ENCODE measurements at places on chromosomes 2 and 18.

- no peak for DNase-seq
These were observed 153.7 kb downstream of the DDX1 start for GRCh38 chr2:15745350-15745749.

DNA sequence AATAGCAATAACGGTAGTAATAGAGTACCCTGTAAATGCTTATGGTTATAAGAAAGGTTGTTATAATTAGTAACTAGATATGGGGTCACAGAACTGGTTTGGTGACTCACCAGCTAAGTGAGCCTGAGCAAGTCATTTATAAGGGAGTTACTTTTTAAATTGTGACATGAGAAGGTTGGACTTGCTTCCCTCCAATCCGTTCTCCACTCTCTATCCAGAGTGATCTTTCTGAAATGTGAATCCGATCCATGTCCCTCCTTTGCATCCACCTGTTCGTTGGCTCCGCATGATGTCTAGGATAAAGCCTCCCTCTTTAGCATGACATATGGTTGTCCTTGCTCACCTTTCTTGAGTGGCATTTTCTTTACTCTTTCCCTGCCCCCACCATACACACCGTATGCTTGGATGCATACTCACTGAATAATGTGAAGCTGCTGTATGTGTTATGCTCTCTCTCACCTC, 83.1 kb downstream of the CDC42EP3 start:
- no peak for DNase-seq

DNA sequence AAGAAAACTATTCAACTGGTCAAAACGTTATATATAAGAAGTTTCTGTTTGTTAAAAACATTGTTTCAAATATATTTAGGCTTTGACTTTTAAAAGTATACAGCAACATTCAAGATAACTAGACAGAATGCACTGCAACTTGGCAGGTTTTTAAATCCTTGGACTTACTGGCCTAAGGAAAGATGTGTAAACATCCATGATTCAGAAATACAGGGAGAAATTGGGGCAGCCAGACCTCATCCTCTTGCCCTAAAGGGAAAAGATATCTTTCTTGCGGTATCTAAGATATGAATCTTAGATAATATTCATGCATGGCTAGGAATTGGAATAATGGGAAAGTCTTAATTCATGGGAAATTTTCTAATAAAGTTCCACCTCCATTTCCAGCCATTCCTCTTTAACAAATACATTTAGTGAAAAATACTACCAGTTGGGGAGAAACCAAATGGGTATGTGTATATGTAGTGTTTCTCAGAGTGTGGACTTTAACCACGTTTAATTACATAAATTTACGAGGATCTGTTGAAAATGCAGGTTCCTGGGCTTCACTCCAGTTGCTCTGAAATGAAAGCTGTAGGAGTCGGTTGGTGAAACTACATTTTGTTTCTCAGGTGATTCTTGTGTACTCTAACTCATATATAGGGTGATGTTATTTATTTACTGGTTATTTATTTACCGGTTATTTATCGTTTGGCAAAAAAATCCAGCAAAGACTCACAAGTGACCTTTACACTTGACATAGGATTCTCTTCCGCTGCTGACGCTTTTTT, 587 bp upstream of the TANK start:
- DNase-seq = no peak

- DNase-seq = peak; percentile 25
These were observed 2.6 kb upstream of the CYP26B1 start for GRCh38 chr2:72150157-72150860.

Data from activated T-helper 1 cell treated with anti-CD3 and anti-CD28 coated beads, Interleukin-2, amount 50 U/mL, for 16 hours (primary cell).